ENCODE measurements at places on chromosomes 11 and 22.

GRCh38 chr11:22478169-22478568, 140.0 kb downstream of the SLC17A6 start:
- no peak for DNase-seq

DNA sequence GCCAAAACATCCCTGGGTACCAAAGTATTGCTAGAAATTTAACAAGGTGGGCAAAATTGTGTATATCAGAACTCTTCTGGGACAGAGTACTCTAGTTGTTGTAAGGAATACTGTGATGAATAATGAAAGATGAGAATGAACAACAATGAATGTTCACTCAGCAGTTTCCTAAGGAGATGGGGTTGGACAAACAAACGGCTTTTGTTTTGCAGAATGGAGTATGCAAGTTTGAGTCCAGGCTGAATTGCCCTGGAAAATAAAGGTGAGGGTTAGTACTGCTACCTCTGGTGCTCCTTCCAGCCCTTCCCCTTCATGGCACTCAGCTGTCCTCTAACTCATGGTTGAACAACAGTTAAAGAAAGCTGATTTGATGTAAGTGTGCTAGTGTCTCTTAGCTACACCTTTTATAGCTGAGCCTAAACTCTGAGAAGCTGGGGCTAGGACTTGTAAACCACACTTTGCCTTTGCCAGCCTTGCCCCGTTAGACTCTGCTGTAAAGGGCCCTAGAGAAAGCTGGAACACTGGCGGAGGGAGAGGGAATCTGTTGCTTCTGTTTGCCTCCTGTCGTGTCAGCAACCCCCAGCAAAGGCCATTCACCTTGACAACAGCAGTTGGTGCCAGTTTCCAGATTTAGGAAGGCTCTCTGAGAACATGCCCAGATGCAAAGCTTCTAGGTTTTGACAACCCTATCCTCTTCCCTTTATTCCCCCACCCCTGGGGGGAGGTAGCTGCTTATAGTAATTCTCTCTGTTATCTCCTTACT, 41.2 kb upstream of the POLD3 start:
- no peak for DNase-seq

GRCh38 chr11:66700742-66701141, 23.1 kb upstream of the RBM4B start:
- no peak for DNase-seq

DNA sequence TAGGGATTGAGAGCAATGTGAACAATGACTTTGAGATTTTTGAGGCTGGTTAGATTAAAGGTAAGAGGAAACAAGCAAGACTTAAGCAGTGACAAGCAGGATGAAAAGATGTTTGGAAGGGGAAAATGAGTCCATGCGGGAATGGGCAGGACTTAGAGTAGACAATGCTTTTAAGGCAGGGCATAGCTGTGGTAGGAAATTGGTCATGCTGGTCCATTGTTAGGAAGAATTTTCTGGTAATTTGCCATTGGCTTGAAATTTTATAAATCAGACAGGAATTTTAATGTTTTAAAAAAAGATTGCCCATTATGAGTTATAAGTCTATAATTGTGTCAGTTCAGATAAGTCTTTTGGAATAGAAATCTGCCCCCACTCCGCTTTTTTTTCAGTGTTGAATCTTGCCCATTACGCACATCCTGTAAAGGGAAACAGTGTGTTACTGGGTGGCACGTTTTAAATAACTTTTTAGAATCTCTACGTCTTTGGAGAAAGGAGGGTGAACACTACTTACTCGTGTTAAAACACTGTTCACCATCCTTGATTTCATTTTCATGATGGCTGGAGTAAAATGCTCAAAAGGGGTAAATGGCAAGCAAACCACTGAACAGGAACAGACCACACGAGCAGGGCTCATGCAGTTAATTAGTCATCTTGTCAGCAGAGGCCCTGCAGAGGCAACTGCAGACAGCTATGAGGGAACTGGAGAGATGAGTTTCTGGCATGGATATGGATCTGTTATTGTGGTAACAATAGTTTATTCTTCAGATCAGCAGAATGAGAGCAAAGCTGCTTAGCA, 25.0 kb downstream of the SWAP70 start:
- DNase-seq: no peak

DNA sequence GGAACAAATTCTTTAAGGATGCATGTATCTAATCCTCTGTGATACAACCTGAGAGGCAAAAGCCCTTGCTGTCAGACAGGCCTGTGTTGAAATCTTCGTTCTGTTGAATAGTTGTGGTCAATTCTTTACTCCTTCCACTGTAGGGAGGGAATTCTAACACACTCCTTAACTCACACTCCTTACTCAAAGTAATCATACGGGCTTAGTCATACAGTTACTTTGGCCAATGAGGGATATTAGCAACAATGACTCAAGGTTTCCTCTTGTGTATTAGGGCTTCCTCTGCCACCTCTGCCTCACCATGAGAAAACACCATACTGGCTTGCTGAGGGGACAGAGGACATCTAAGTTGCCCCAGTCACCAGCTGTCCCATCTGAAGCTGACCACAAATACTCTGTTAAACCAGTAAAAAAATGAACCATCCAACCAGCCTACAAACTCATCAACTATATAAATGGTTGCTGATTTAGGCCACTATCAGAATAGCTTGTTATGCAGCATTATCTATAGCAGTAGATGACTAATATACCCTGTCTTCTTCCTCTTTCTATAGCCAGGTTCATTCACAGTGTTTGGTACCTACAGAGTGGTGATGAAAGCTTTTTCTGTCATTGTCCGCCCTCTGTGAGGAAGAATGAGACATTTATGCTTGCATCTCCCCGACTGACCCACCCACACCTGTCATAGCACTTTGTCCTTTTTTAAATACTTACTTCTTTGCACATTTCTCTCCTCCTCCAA, 322.8 kb upstream of the SYN3 start:
- DNase-seq: no peak

DNA sequence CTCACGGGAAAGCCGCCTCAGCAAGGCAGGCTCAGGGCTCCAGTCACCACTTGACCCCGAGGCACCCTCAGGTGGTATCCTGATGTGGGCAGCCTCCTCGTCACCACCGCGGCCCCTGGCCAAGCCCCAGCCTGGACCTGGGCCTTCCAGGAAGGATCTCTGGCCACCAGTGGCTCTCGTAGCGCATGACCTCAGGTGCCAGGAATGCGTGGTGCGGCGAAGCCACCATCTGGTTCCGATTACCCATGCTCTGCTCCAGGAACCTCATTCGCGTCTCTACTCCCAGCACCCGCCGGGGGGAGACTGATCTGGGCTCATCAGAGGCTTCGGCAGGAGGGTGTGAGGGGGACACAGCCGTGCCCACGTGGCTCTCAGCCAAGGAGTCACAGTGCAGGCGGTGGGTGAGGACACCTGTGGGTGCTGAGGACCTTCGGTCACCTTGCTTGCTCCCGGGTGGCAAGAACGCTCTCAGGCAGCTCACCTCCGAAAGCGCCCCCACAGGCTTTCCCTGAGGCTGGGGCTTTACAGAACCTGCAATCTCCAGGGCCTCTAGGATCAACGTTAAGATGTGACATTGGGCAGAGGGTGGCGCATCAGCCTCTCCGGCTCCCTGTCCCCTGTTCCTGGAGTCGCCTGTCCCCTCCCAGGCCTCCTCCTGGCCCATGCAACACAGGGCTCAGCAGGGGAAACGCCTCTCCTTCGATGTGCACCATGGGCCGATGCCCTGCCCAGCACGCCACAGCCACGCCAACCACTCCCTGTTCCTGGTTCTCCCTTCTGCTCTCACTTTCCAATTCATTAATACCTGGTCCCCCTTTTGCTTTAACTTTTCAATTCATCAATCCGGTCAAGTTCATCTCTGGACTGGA, 39.0 kb downstream of the TBX1 start:
- peak; percentile 90 for DNase-seq

- peak; percentile 68 for DNase-seq
Observed at GRCh38 chr11:14300661-14301304, 58.2 kb downstream of the RRAS2 start.

DNA sequence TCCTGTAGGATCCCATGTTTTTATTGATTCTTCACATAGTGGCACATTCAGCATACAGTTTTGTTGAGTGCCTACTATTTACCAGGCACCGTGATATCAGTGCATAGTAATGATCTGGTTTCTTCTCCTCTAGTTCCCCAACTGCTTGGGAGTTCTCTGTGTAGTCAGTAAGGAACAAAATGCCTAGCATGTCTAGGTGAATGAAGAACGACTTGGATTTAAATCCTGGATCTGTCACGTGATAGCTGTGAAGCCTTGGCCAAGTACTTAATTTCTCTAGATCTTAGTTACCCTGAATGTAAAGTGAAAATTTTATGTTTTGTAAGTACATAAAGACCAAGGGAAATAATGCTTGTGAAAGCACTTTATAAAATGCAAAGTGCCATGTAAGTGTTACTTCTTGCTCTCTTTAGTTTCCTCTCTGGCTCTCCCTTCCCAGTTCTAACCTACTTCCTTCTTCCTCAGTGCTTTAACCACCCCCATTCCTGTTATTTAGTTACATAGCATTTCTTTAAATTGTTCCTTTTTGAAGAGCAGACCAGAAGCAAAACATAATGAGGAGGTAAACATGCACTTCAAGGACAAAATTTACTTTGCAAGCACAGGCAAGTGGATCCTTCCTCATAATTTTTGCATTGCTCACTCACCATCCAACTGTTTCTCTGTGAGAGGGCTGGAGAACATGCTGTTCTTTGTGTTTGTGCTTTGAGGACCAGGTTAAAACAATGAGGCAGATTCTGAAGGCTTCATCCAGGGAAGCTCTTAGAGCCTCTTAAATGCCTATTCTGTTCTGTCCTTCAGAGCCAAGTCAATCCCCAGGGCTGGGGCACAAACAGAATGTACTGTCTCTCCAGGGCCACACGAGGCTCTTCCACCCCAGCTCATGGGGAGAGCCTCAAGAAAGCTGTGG, 353.9 kb upstream of the TENM4 start:
- no peak for DNase-seq

- DNase-seq: no peak
Observed at GRCh38 chr11:128300785-128301184, 286.6 kb downstream of the ETS1 start.

DNA sequence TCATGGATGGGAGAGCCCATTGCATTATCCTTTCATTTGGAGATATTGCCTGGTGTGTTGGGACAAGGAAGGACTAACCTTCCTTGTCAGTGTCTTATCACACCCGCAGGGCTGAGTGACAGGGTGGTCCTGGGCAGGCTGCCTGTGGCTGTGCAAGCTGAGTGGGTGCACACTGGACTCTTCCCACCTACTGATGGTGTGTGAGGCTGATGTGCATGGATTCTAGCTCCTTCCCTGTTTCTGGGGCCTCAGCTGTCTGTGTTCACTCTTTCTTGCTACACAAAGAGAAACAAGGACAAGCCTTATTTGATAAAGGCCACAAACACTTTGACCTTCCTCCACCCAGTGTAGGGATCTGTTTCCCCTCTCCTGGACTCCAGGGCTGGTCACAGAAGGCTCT, 22.0 kb downstream of the TBX1 start:
- no peak for DNase-seq

- DNase-seq: no peak
Observed at GRCh38 chr11:75339685-75340409, 11.6 kb downstream of the ARRB1 start.

DNA sequence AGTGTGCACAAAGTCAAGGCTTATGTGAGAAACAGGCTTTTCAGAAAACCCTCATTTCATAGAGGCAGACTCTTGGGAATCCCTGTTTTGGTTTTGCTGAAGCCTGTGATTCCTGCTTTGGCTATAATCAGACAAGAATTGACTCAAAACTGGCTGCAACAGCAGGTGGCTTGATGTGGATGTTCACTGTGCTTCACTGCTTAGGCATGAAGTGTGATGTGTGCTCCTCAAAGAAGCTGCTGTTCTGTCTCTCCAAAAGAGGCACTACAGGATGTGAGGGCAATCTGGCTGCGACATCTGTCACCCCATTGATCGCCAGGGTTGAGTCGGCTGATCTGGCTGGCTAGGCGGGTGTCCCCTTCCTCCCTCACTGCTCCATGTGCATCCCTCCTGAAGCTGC, 103.5 kb downstream of the C11orf58 start:
- DNase-seq: no peak

DNA sequence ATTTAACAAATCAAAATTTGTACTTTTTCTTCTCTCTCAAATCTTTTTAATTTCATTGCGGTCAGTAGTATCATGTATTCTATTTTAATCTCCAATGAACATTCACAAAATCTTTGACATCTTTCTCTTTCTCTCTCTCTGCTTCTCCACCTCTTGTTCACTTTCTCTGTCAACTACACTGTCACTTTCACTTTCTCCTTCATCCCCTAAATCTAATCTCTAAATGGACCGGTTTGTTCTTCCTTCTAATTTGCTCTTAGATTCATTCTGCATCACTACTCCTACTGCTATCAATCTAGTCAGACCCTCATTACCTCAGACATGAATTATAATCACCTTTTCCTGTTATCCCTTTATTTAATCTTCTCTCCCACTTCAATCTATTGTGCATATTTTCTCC, 18.6 kb downstream of the CCDC73 start:
- no peak for DNase-seq

GRCh38 chr22:42906605-42907348, 49.7 kb upstream of the ARFGAP3 start:
- DNase-seq: no peak

DNA sequence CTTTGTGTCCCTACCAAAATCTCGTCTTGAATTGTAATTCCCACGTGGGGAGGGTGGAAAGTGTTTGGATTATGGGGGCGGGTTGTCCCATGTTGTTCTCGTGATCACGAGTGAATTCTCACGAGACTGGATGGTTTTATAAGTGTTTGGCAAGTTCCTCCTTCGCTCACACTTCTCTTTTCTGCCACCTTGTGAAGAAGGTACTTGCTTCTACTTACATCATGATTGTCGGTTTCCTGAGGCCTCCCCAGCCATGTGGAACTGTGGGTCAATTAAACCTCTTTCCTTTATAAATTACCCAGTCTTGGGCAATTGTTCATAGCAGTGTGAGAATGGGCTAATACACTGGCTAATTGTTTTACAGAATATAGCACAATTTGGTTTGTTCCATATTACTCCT, 326.3 kb downstream of the GRM5 start:
- no peak for DNase-seq

DNA sequence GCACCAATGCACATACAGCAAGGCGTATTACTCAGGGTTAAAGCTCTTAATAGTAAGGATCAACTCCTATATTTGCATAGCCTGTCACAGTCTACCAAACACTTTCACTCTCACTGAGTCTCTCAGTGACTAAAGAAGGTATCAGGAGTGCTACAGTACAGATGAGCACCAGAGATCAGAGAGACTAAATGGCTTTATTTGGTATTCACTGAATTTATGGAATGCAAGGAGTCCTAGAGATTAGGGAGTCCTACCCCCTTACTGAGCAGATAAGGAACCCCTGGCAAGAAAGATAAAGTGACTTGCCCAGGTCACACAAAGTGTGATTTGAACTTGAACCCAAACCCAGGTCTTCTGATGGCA, 396.4 kb upstream of the CCDC90B start:
- DNase-seq: no peak

GRCh38 chr11:65663639-65664200, 1.0 kb upstream of the RELA start:
- no peak for DNase-seq

DNA sequence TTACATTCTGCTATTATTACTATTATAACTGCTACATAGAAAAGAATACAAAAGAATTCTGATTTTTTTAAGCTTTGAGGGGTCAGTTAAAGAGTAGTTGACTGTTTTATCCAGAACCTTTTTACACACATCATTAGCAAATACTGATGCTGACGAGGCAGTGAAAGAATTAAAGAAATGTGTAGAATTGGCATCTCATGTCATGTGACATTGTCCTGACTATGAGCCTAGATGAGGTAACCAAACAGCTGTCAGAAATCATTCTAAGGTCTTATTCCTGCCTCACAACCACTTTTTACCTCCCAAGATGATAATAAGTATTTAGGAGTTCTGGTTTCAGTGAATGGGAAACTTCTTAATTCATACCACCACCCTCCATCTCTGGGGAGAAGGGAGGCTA, 121.0 kb downstream of the SLC1A2 start:
- no peak for DNase-seq
